ENCODE measurements at places on chromosomes 6 and 20. TPM values are rescaled to one million over a fixed set of nuclear protein-coding genes. Genes with fewer than 3 reads are reported as not detected.

GRCh38 chr6:142235272-142235671 is 66.5 kb upstream of the ADGRG6 start:
- no peak for DNase-seq

- no peak for DNase-seq
Observed at GRCh38 chr20:3446779-3447178, 24.0 kb upstream of the ATRN start.

DNA sequence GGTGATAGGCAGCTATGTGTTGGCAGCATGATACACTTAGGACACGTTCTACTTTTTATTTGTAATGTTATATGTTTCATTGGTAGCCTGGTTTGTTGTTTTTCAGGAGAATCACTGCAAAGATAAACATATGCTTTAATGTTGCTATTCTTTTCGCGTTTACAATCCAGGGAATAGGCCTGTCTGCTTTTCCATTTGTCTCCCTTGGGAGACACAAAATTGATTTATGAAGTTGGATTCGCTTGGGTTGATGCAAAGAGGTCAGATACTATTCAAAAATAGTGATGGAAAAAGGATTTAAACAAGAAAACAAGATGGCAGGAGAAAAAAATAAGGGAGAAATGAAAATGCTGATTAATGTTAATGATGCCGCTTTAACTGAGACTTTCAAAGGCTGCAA is 179.5 kb upstream of the SOX4 start:
- DNase-seq = no peak

GRCh38 chr6:113634352-113635163 is 222.6 kb upstream of the MARCKS start:
- no peak for DNase-seq

DNA sequence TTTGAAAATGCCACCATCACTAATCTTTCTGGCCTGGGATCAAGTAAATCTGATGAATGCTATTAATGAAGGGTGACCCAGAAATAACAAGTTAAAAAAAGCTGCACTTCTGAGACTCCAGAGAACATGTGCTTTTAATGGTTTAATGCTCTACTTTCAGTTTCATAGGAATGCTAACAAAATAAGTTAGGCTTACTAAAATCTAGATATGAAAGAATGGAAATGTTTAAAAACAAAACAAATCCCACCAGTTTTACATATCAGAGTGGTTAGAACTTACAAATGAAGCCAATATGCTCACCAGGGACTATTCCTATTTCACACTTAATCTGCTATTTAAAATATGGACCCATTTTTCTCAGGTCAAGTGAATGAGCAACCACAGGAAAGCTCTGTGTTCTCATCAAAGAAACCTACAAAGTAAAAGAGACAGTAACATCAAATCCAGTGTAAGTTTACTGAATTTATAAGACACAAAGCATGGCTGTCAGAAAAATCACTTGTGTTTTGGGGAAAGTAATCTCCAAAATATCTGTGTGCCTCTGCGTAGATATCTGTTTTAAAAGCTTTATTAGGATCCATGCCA is 40.3 kb downstream of the FYN start:
- no peak for DNase-seq

GRCh38 chr20:16224836-16225235 is 348.4 kb downstream of the KIF16B start:
- DNase-seq = no peak

GRCh38 chr20:22924046-22924737 is 110.9 kb upstream of the SSTR4 start:
- DNase-seq = no peak

GRCh38 chr20:46303176-46303956 is 4.9 kb downstream of the CDH22 start:
- no peak for DNase-seq

GRCh38 chr6:137910424-137910834 is 43.4 kb downstream of the TNFAIP3 start:
- no peak for DNase-seq

DNA sequence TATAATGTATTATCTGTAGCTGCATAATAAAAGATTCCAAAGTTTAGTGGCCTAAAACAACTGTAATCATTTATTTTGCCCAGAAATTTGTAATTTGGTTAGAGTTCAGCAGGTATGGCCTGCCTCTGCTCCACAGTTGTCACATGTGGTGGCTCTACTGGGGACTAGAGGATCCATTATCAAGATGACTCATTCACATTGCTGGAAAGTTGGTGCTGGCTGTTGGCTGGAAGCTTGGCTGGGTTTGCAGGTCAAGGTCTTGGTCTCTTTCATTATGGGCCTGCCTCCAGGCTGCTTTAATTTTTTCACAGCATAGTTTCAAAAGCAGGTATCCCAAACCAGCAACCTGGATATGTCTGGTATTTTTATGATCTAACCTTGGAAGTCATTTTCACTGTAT is 17.6 kb downstream of the TRDN start:
- DNase-seq = no peak

DNA sequence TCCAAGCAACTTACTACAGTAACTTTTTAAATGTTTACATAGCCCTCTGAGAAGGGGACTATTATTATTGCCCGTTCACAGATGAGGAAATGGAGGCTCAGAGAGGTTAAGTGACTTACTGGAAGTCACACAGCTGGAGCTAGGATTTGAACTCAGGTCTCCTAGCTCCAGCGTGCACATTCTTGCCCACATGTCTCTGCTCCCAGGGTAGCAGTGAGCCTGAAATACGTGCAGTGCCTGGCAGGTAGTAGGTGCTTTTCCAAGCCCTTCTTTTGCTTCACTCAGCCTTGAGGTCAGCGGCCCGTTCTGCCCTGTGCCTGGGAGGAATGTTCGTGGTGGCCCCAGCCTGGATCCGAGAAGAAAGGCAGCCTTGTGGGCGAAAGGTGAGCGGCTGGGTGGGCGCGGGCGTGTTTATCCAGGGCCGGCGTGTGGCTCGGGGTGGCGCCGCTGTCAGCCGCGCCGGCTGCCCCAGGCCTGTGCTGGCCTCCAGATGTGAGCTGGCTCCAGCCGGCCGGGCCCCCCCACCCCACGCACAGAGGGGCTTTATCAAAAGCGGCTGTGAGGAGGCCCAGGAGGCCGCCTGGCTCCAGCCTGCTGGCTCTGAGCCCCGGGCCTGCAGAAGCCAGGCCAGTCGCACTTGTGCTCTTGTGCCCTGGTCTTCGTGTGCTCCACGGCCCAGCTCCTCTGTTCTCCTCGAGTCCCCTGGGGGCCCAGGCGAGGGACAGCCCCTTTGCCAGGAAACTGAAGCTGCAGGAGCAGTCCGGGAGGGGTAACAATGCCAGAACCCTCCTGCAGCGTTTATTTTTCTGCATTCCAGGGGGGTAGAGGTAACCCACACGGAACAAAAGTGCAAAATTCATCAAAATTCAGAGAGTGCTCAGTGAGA is 58.1 kb downstream of the UBE2V1 start:
- no peak for DNase-seq

DNA sequence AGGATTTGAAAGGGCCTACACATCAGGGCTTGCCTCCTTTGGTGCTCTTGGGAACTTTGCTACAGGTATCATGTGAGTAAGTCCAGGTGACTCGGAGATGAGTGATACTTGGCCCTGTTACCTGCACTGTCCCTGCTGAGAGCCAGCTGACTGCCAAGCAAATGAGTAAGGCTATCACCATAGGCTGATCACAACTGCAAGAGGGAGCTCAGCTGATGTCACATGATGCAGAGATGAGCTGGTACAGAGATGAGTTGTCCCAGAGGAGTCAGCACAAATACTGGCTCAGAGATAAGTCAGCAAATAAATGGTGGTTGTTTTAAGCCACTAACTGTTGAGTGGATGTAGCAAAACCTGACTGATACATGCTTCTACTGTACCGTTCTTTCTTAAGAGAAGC is 41.4 kb downstream of the LAMP5 start:
- no peak for DNase-seq

GRCh38 chr20:17520583-17520982 is 10.6 kb downstream of the BFSP1 start:
- DNase-seq = no peak

- no peak for DNase-seq
Observed at GRCh38 chr20:37986873-37987601, 46.2 kb downstream of the TTI1 start.

- no peak for DNase-seq
Observed at GRCh38 chr20:774016-774659, 5.8 kb upstream of the SLC52A3 start.

DNA sequence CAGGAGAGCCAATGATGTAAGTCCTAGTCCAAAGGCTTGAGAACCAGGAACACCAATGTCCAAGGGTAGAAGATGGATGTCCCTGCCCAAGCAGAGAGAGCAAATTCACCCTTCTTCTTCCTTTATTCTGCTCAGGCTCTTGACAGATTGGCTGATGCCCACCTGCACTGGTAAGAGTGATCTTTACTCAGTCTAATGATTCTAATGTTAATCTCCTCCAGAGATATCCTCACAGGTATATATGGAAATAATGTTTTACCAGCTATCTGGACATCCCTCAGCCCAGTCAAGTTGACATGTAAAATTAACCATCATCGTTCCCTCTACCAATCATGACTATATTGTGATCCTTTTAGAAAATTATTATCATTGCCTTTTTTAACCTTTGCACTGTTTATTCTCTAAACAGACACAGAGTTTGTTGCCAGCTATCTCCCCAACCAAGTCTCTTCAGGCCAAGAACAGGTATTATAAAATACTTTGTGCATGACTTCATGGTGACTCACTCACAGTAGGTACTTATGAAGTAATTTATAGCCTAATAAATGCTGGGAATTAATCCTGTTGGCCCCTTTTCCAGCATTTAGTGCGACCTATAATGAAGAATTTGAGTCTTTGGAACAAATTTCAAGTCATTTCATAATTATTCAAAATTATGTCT is 26.2 kb upstream of the TSHZ2 start:
- DNase-seq = no peak

- no peak for DNase-seq
Observed at GRCh38 chr6:113047148-113047547, 700.0 kb downstream of the RFPL4B start.

GRCh38 chr20:33685328-33686099 is 671 bp downstream of the E2F1 start:
- peak; percentile 8 for DNase-seq

- DNase-seq = peak; percentile 84
Observed at GRCh38 chr6:134173936-134174671, 121.7 kb upstream of the SLC2A12 start.

DNA sequence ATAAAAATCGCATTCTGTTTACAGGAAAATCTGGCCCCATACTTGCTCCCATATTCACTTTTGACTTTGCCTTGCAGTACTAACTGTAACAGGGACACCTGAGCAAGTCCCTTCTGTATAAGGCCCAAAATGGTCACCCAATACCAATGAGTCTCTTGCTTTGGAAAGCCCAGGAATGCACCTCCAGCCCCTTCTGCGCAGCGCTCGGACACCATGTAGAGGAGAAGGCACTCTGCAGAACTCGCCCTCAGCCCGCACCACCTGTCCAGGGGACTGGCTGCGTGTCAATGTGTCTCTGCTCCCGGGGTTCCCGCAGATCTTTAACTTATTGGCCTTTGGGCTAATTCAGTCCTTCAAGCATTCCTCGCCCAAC is 746 bp upstream of the PRND start:
- no peak for DNase-seq

Gene DDRGK1
- 55.2 TPM for total RNA-seq

Gene RAET1G
- not detected for total RNA-seq

Gene CST11
- total RNA-seq = not detected

Gene ZNF341
- 3.5 TPM for total RNA-seq

Gene MRPL14
- total RNA-seq = 12.6 TPM

Gene OTOR
- not detected for total RNA-seq

Gene COQ3
- 1.8 TPM for total RNA-seq

Gene MCCD1
- total RNA-seq = not detected

Gene AIG1
- 10.5 TPM for total RNA-seq

All from naive thymus-derived CD4-positive, alpha-beta T cell (primary cell).